ENCODE measurements at places on chromosomes 2 and 18.
A peak's percentile ranks its signal among the peaks of the same experiment; 100 is the strongest.

DNA sequence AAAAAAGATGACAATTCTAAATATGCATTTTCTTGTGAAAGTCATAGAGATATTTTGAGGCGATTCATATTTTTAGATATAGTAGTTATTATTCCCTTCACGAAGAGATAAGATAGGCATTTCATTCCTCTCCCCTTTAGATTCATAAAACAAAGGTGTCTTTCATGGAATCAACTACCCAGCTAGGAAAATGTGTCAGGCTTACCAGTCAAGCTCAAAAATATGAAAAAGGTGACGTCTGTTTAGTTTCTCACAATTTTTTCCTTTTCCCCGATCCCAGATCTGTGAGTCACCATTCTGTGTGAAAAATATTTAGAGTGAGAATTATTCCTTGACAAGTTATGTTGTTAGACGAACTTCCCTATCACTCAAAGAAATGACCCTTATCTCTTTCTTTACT, 95.4 kb upstream of the FN1 start:
- DNase-seq, result no peak

GRCh38 chr18:74498712-74499627, 2.8 kb downstream of the CNDP2 start:
- peak; percentile 63 for DNase-seq

DNA sequence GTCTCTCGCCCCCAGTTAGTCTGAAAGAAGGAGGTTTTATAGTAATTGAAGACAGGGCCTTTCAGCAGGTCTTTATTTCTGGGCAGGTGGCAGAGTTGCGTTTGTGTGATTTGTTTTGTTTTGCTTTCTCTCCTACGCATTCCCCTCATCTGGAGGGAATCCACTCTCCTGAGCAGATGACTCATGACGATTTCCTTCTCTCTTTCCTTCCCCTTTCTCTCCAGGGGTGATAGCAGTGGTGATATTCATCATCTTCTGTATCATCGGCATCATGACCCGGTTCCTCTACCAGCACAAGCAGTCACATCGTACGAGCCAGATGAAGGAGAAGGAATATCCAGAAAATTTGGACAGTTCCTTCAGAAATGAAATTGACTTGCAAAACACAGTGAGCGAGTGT, 888.8 kb downstream of the CNTNAP5 start:
- no peak for DNase-seq

DNA sequence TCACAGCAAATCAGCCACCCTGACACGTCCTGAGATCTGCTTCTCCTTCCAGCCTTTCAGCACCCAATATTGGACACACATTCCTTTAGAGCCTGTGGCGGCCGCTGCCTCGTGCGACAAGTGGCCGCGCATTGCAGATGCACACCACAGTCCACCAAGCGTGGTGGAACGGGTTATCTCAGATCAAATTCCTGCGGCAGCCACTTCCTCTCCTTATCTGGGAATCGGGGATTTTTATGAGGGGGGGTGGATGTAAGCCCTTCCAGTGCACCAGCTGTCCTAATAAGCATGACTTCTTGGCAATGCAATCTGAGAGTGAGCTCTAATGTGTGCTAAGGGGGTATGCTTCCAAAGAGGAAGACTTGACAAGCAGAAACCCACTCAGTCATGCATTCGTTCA, 18.3 kb upstream of the BMP10 start:
- no peak for DNase-seq

DNA sequence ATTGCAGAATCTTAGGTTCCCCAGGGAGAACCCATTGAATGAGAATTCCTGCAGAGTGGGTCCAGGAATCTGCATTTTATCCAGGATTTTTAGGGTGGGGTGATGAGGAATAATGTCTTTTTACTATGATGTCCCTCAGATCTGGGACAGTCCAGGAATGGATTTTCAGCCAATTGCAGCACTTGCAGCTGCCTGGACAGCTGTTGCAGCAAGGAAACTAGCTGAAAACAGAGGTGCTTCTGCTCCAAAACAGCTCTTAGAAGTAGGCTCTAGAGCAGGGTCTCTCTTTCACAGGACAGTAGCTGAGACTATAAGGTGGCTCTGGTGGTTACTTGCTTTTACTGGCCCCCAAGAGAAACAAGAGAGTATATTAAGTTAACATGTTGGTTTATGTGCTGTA, 9.1 kb downstream of the GLI2 start:
- DNase-seq, result no peak

GRCh38 chr2:15112216-15112615, 448.9 kb downstream of the NBAS start:
- no peak for DNase-seq

- DNase-seq, result no peak
These were observed 113.7 kb downstream of the RIT2 start for GRCh38 chr18:43001821-43002220.

- no peak for DNase-seq
These were observed 13.4 kb downstream of the CNOT9 start for GRCh38 chr2:218582076-218582475.

GRCh38 chr2:241156971-241157441, 6.7 kb downstream of the PPP1R7 start:
- DNase-seq, result no peak

DNA sequence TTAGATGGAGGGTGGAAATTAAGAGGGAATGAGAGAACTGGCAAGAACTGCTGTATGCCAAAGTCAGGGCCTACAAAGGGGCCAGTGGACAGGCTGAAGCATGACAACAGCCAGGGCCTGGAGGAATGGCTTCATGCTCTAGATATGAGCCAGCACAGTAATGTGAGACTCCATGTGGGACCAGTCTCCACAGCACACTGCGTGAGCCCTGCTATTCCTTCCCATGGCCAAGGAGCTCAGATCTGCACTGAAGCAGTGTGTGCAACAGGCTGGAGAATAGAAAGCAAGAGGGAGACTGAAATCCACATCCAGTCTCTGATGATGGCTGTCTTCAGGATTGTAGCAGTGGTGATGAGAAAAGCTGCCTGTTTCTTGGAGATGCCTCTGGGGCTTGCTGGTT, 162.8 kb downstream of the TPGS2 start:
- DNase-seq, result no peak

GRCh38 chr2:33645861-33646260, 46.8 kb upstream of the FAM98A start:
- DNase-seq, result no peak

DNA sequence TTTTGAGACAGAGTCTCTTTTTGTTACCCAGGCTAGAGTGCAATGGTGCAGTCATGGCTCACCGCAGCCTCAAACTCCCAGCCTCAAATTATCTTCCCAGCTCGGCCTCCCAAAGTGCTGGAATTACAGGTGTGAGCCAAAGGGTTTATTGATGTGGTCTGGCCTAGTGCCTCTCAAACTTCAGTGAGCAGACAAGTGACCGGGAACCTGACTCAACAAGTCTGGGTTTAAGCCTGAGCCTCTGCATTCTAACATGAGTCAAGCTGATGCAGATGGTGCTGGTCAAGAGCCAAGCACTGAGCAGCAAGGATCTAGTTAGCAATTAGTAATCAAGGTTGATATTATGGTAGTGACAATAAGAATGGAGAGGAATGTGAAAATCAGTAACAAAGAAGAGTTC, 21.3 kb downstream of the CDK15 start:
- no peak for DNase-seq

DNA sequence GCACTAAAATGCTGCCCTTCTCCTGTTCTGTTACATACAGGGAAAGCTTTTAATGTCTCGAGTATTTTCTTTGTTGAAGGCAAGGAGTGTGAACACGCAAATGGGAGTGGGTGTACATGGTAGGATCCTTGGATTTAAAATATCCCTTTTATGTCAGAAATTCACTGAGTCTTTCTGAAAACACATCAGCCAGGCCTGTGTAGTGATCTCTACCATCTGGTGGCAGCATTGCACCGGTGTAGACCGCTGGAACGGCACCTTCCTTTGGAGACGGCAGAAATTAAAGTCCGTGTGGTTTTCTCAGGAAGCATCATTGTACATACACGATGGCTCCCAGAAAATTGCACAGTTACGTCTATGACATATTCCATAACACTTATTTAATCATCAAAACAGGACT, 515.8 kb downstream of the GALR1 start:
- no peak for DNase-seq
